T follicular helper cell (primary cell): ENCODE measurements at places on chromosomes 5 and 9.
A peak's percentile ranks its signal among the peaks of the same experiment; 100 is the strongest.

- DNase-seq = no peak
Observed at GRCh38 chr5:67192719-67193438, 3.7 kb downstream of the CD180 start.

DNA sequence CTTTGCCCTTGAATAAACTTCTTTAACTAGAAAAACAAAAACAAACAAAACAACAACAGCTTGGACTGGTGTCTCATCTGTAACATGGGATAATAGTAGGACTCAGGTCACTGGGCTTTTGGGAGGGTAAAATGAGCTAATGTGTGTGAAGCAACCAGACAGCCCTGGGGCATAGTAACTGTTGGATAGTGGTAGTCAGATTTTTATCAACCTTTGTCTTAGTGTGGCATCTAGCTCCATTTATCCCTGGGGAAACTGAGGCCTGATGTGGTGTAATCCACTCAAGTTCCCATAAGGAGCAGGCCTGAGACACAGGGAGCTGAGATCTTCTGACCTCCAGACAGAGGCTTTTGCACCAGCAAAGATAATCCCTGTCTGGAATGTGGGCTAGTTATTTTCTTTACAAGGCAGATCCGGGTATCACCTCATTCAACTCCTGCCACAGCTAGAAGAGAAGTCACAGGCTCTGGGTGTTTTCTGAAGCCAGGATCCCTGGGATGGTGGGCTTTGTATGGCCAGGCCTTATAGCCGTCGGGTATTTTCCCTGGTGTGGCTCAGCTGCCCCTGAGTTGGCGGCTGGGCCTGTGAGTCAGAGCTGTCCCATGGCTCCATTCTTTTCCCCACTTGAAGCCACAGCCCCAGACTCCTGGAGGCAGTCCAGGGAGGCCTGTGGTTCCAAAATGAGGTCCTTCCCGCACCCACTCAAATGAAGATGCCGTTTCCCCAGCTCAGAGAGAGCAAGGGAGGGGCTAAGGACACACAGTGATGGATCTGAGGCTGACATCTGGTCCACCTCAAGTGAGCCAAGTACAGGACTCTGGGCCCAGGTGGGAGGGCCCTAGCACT is 26.1 kb upstream of the CSF1R start:
- DNase-seq = no peak

DNA sequence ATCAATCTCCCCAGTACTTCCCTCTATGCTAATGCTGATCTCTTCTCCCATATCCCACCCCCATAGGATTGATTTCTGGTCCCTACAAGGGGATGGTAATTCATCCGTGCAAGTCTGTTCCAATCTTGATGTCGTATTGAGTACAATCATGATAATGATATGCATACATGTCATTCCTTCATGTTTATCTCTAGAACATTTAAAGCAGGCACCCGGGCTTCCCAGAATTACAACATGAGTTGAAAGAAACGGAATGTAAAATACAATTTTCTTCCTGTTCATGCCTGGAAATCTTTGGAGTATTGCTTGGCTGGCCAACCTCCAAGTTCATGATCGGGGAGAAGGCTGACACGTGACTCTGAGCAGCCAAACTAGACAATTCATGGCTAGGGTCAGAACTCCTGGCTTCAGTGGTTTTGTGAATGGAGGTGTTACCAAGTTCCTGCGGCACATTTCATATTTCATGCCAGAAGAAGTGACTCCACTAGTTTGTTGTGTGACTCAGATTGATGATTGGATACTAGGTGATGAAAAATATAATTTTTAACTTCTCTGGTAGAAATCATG is 66.6 kb downstream of the C9orf152 start:
- no peak for DNase-seq

GRCh38 chr9:38186404-38187115 is 117.5 kb upstream of the SHB start:
- DNase-seq = no peak

DNA sequence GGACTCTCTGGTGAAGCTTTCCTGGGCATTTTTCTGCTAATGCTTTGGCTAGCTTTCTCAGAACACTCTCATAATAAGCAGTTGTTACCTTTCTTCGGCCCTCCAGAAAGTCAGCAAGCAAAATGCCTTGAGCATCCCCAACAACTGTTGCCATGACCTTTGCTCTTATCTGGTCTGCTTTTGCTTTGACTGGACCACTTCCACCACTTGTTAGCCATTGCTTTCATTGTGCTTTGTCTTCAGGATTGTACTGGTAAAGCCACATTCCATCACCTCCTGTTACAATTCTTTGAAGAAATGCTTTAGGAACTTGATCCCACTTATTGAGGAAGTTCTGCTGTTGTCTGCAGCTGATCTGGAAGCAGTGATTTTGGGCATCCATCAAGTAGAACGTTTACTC is 35.7 kb downstream of the RAD50 start:
- DNase-seq = no peak

DNA sequence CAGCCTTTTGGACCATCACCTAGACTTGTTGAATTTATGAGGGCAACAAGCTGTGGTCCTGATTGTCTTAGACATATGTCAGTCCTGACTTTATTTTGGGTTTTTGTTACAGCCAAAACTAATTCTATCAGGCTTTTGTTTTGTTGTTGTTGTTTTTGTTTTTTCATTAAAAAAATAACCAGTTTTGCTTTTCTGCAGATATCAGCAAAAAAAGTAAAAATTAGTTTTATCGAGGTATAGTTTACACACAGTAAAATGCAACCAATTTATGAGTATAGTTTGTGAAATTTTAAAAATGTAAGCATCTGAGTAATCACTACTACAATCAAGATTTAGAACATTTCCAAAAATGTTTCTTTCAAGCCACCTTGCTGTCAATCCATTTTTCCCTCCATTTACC is 48.9 kb downstream of the WDR70 start:
- DNase-seq = no peak

GRCh38 chr9:2023042-2023441 is 7.9 kb downstream of the SMARCA2 start:
- DNase-seq = no peak

DNA sequence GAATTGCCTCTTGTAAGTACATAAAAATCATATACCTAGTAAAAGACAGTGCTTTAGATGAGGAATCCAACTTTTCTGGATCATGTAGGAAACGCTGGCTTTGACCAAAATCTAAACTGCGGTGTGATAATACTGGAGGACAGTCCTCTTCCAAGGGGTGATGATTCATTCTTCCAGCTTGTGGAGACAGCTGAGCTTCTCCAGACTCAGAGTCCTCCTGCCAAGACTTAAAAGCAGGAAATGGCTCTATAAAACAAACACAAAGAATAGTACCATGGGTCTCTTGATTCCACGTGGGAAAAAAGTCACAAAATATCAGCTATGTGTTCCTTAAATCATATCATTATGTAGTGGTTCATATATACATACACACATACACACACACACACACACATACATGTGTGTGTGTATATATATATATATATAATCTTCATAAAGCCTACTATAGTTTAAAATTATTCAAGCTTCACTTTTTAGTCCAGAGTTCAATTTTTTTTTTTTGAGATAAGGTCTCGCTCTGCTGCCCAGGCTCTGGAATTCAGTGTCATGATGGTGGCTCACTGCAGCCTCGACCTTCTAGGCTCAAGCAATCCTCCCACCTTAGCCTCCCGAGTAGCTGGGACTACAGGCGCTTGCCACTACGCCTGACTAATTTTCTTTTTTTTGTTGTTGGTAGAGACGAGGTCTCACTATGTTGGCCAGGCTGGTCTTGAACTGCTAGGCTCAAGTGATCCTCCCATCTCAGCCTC is 65.0 kb downstream of the PKD2L2 start:
- DNase-seq = no peak

- no peak for DNase-seq
Observed at GRCh38 chr5:1430121-1430795, 15.0 kb downstream of the SLC6A3 start.

DNA sequence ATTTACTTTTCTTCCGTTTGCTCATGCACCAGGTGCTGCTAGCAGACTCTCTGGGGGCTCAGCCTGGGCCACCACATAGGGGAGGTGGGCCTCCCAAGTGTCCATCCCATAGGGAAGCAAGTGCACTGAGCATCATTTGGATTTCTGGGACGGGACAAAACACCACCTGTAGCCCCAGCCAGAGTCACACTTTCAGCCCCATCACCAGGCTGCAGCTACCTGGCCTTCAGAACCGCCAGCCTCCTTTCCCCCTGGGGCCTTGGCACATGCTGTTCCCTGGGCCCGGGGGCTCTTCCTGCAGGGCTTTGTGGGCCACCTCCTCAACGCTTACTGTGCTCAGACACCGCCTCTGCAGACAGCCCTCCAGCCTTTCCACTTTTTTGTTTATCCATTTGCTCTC is 19.6 kb upstream of the SUSD3 start:
- DNase-seq = no peak

DNA sequence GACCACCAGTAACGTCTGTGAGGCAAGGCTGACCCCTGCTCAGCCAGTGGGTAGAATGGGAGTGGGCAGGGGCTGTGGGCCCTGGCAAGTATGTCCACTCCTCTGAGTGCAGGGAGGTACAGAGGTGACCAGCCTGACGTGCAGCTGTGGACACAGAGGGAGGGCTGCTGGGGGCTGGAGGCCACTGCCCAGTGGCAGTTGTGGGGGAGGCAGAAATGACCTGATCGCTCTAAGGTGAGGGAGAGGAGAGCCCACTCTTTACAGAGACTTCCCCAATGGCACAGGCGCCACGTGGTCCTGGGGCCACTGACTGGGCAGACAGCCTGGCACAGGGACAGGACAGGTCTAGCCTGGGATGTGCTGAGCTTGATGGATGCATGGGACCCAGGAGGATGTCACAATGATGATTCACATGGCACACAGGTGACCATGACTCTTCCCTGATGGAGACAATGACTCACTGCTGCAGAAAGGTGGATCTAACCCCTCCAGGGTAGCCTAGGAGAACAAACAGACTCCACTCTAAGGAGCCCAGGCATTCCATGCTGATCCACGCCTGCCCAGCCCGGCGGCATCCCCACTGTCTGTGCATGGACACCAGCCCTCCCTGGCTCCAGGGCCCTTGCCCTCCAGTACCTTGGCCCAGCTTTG is 7.7 kb downstream of the LPCAT1 start:
- DNase-seq = no peak

DNA sequence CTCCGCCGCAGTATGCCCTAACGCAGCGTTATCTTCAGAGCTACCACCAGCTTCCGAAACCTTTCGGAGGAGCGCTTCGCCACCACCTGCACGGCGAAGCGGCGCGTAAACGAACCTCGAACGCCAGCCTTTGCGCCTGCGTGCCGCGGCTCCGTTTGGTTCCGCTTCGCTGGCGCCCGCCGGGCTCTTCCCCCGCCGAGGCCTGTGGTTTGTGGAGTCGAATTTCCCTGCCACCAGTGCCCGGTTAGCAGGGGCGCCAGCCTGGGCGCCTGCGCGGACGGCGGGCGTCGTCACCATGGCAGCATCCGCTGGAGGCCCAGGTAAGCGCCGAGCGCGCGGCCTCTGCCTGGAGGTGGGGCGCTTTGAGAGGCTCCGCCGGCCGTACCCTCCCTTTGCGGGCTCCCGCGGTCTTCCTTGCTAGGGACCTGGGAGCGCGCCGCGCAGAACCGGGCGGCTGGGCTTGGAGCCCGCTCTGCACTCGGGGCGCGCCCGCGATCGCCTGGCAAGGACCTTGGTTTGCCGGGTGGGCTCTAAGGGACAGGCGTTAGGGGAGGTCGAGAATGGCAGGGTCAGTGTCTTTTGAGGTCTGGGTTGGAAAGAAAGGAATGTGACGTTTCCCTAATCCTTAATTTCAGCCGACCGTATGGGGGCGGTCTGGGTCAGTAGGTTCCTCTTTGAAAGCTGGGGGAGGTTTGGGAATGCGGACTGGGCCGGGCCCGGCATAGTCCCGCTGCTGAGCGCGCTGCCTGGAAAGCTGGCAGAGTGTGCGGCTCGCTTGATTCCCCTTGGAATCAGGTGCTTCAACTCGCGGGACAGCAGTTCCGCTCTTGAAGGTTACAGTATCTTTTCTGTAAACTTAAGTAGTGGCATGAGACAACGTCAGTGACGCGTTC is at the start of gene FAM151B:
Gene FAM151B, plus strand, starts transcription at position 272 of the 893 bp plus-strand sequence. Its CDS starts 24 bp downstream, at position 296.
- DNase-seq = peak; percentile 65

GRCh38 chr9:1469996-1470395 is 419.8 kb downstream of the DMRT2 start:
- no peak for DNase-seq

DNA sequence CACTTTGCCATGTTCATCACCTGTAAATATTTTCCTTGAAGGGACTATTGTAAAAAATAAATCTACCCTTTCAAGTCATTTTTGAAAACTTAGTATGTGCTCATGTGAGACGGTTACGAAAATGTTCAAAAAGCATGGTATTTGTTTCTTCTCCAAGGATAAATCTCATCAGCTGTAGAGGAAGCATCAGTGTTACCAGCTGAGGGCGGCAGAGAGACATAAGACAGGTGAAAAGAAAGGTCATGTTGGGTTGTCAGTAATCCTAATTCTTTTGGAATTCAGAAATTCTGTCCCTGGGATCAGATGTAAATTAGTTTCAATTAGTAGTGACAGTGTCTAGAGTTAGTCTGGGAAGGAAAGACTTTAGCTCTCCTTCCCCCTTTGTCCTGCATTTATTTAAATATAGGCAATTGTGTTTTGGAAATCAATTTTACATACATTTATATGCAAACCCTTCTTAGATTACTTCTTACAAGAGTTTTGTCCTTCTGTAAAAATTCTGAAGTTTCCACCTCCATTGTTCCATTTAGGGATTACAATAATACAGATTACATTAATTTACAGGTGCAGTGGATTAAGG is 791.9 kb upstream of the CDH6 start:
- no peak for DNase-seq

GRCh38 chr5:103502662-103503061 is 59.9 kb downstream of the NUDT12 start:
- no peak for DNase-seq

DNA sequence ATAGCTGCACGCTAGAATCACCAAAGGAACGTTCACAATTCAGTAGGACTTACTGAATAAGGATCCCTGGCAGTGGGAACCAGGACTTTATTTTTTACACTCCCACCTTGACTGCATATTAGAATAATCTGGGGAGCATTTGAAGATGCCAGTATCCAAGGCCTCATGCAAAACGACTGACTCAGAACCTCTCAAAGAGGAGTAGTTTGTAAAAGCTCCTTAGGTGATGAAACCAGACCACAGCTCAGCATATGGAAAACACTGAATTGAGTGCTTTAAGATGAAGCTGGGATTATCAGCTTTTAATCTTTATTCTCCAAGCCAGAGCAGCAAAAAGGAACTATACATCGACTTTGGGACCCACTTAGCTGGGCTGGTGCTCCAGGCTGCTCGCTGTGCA is 288.3 kb downstream of the MLLT3 start:
- no peak for DNase-seq

DNA sequence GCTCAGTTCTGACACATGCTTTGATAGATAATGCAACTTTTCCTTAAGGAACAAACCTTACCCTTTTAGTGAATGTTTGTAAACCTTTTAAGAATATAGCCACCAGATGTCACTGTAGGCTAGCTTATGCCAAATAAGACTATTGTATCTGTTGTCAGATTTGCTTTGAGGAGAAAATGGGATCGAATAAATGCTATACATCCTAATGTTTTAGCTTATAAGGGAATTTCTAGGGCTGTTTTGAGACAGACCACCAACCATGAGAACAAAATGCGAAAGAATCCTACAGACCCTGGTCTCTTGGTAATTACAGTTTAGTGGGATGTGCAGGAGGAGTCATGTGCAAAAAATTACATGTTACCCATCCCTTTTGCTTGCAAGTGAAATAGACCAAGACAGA is 127.6 kb upstream of the NMUR2 start:
- DNase-seq = no peak
